ENCODE measurements at places on chromosomes 7 and 10. TPM values are rescaled to one million over a fixed set of nuclear protein-coding genes. Genes with fewer than 3 reads are reported as not detected.

GRCh38 chr10:91088300-91089140 is 131.9 kb upstream of the PCGF5 start:
- DNase-seq: no peak

GRCh38 chr10:113313722-113314121 is 239.1 kb upstream of the HABP2 start:
- no peak for DNase-seq

GRCh38 chr10:103276896-103277712 is at the start of gene INA:
Gene INA (plus strand): TSS chr10:103277138. CDS start chr10:103277212, 74 bp downstream.
- no peak for DNase-seq

SMKR1 gene
- not detected for total RNA-seq

SYT15B gene
- 1.8 TPM for total RNA-seq

All from lower leg skin (tissue), 4 donors.